ENCODE measurements at places on chromosomes 13 and 19.

- no peak for DNase-seq
These were observed 2275.8 kb upstream of the PCDH20 start for GRCh38 chr13:63691474-63691873.

DNA sequence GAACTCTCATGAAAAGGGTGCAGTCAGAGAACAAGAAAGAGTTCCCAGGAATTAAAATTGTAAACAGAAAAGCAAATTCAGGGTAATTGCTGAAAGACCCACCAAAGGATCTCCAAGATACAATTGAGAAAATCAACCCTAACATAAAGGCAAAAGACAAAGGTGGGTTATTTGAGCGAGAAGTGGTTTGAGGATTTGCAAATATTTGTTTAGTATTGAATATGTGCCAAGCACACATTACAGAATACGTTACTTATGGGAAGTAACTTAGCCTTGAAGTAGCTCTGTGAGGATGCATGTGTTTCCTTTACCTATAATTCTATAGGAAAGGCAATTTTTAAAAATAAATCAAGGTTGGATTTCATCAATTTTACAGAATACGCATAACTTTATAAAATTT is 10.0 kb upstream of the CEACAM21 start:
- peak; percentile 27 for DNase-seq

GRCh38 chr13:105665284-105665683 is 870.2 kb downstream of the EFNB2 start:
- DNase-seq: no peak

GRCh38 chr13:82688400-82688994 is 1193.8 kb downstream of the SLITRK1 start:
- no peak for DNase-seq

- DNase-seq: no peak
These were observed 157.0 kb downstream of the KDM4B start for GRCh38 chr19:5125797-5126497.

DNA sequence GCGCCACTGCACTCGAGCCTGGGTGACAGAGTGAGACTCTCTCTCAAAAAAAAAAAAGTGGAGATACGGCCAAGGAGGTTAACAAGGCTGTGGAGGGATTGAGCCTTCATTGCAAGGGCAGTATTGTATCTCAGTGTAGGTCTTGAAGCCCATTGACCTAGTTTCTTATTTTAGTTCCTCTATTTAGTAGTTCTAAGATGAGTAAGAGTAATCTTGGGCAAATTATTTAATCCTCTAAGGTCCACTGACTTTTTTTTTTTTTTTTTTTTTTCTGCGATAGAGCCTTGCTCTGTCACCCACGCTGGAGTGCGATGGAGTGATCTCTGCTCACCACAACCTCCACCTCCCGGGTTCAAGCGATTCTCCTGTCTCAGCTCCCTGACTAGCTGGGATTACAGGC is 14.3 kb upstream of the ILF3 start:
- no peak for DNase-seq

DNA sequence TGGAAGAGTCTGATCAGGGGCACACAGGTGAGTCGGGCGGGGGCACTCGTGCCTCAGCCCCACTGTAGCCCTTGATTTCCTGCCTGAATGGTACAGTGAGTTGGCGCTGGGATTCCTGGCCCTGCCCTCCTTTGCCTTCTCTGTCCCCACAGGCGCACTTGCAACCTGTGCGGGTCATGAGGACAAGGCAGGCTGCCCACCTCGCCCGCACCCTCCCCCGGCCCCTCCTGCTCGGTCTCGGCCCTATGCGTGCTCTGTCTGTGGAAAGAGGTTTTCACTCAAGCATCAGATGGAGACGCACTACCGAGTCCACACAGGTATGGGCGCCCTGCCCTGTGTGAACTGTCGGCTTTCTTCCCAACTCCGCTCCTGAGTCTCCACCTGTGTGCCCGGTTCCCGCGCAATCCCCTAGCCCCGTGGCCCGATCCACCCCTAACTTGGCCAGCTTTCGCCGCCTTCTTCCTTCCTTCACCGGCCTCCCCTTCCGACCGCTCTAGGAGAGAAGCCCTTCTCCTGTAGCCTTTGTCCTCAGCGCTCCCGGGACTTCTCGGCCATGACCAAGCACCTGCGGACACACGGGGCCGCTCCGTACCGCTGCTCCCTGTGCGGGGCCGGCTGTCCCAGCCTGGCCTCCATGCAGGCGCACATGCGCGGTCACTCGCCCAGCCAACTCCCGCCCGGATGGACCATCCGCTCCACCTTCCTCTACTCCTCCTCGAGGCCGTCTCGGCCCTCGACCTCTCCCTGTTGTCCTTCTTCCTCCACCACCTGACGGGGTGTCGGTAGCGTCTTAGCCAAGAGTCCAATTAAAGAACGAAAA is 1.6 kb upstream of the KMT2B start:
- DNase-seq: peak; percentile 52

DNA sequence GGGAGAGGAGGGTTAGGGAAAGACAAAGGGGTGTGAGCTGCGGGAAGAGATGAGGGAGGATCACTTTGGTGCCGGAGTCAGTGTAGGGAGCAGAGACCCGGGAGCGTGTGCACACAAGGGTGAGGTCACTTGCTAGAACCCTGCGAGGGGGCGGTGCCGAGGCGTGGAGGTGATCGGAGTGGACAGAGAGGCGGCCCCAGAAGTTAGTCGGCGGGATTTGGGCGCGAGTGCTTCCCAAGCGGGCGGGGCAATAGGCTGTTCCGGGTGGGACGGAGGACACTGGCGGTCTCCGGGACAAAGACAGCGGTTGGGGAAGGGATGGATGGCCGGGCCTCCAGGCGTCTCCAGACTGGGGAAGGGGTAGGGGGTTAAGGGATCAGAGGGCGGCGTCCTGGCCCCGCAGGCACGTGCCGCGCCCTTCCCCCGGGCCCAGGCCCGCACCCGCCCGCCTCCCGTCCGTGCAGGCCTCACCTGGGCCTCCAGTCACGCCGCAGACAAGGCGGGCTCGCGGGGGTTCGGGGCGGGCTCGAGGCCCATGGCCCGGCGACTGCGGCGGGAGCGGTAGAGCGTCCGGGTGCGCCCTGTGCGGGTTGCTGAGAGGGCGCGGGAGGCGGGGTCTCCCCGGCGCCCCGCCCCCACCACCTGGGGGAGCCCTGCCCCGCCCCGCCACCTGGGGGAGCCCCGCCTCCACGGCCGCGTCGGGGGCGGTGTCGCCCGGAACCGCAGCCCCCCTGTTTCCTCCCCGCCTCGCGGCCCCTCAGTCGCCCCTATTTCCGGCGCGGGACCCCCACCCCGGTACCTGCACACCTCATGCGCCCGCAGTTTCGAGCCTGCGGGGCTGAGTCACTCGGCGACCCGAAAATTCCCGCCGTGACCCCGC is at the start of gene LPAR2:
LPAR2 (minus strand) TSS at position 600 of the 880 bp plus-strand sequence. CDS start 945 bp downstream, outside the sequence.
- DNase-seq: no peak

- DNase-seq: no peak
These were observed 60.6 kb upstream of the SERP2 start for GRCh38 chr13:44312834-44313551.

- DNase-seq: no peak
These were observed 53.0 kb downstream of the EDNRB start for GRCh38 chr13:77865622-77866021.

GRCh38 chr13:41137241-41137640 is 4.6 kb upstream of the KBTBD6 start:
- no peak for DNase-seq

DNA sequence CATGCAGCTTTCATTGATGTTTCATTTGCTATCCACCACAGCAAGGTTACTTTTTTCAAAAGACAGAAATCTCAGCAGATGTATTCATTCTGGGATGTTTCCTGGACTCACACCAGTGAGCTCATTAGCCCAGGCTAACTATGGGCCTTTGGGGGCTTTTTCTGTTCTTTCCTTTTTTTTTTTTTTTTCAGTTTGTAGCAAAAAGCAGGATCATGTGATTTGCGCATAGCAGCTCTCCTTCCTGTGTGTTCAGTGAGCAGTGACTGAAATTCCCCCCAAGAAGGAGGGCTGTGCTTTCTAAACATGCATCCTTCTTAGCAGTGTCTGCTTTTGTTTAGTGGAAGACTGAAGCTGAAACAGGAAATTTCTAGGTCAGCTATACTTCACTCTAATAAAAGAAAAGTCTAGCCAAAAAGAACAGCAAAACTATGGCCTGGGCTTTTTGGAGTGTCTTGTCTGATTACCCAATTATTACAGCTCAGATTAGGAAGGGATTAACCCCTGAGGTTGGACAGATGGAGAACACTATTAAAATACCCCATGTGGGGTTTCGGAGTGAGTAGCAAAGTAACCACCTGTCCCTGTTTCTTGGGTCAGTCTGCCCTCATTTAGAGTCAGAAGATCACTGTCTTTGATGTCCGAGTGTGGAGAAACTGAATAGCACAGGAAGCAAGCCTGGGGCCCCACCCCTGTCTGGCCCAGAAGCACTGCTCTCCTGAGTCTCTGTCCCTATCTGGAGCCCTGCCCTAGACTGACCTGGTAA is 8.9 kb upstream of the AMER2 start:
- no peak for DNase-seq

GRCh38 chr13:37277007-37277406 is 171.5 kb upstream of the CSNK1A1L start:
- DNase-seq: no peak

- no peak for DNase-seq
These were observed 13.3 kb upstream of the FGF9 start for GRCh38 chr13:21657538-21657937.

- no peak for DNase-seq
These were observed 13.1 kb downstream of the ITM2B start for GRCh38 chr13:48246102-48246501.

DNA sequence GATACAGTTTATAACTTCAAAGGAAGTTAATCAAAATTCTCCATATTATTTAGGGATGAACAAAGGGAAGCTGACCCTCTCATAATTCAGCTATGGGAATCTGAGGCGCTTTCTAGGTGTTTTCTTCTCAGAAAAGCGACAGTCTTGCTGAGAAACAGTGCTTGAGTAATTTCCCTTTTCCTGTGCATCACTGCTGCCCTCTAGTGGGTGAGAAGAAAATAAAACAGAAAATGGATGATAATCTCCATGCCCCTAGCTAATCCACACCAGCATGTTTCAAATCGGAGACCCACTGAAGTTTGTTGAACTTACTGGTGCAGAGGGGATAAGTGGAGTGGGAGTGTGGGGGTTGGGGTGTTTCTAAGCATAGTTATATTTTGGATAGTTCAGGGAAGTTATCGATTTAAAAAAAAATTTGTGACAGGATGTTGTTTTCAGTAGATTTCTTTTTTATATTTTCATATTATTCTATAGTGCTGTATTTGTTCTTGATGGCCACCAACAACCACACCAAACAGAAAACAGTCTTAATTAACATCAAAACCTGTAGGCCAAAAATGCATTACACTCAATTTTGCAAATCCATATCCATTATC is 21.4 kb downstream of the LCP1 start:
- peak; percentile 49 for DNase-seq

DNA sequence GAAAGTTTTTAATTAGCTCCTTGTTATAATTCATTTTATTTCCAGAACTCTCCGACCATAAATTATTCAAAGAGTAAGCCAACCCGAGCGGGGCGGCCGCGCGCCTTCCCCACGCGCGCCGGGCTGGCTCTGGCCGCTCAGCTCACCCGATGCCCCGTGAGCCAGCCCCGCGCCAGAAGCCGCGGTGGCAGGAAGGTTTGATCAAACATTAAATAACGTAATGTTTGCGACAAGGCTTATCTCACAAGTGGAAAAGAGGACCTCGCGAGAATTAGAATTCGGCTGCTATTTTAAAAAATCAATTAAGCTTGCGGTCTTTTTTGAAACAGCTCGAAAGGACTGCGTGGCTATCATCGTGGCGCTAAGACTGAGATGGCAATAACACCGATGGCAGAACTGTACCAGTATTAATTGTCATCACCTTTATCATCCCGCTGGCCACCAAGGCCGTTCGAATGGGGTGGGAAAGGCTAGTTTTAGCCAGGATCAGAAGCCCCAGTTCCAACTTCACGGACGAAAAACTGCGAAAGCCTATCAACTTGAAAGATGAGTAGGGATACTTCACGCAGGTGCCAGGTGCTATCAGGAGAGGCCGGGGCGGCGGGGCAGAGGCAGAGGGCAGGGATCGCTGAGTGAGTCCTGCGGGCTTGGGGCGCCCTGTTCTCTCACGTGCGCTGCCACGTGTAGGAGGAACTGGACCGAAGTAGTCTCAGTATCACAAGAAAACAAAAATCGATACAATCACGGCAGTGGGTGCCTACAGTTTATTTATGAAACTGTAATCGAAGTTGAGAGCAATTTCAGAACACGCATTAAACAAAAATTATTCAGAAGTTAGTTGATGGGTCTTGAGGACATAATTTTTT is 6.4 kb downstream of the POU4F1 start:
- DNase-seq: no peak

DNA sequence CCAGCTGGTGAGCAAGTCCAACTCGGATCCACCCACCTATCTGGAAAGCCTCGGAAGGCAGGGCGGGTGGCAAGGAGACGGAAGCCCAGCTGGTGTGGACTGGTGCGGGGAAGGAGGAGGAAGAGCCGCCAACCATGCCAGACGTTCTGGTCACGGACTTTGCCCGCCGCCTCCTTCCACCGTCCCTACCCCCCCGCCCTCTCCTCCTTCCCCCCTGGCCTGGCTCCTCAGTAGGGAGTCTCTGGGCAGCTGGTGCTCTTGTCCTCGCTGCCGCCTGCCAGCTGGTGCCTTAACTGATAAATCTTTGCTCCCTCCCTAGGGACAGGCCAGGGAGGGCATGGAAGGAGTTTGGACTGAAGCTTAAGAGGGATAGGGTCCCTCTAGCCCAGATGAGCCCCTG is 4.8 kb downstream of the SYNGR4 start:
- DNase-seq: no peak

GRCh38 chr13:112859128-112859816 is 109.7 kb upstream of the MCF2L start:
- no peak for DNase-seq

DNA sequence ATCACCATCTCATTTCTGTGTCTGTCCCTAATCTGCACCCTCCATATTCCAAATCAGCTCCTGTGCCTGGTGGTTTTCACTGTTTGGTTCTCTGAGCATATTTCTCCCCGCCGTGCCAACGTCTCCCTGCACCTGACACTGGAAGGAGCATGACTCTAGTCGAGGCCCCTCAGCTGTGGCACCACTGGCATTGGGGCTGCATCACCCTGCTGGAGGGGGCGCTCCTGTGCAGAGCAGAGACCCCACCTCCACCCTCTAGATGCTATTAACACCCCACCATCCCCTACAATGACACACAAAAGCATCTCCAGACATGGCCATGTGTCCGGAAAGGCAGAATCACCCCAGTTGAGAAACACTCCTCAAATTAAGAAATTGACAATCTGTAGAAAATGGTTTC is 20.8 kb downstream of the ZSCAN5C start:
- DNase-seq: no peak

- no peak for DNase-seq
These were observed 470.7 kb upstream of the SLITRK1 start for GRCh38 chr13:84352946-84353345.

- no peak for DNase-seq
These were observed 14.2 kb downstream of the CRTC1 start for GRCh38 chr19:18697680-18698079.

GRCh38 chr13:24076636-24077035 is 83.9 kb upstream of the SPATA13 start:
- no peak for DNase-seq

- DNase-seq: no peak
These were observed 4.7 kb downstream of the PRR36 start for GRCh38 chr19:7869453-7869909.

GRCh38 chr13:98142380-98143156 is at the start of gene FARP1:
TSS of gene FARP1 (plus strand) at chr13:98143094. CDS start at chr13:98213243, 70,149 bp downstream.
- peak; percentile 87 for DNase-seq
